Natural killer cell treated with Interleukin-12 subunit alpha and Interleukin-12 subunit beta and Interleukin-15 and Interleukin-18, amount 100 ng/mL, for 72 hours (primary cell): ENCODE measurements at places on chromosomes 6 and 20. TPM values are rescaled to one million over a fixed set of nuclear protein-coding genes. Genes with fewer than 3 reads are reported as not detected.

The NHLRC1 gene
- total RNA-seq: 0.25 TPM

The MLN gene
- total RNA-seq: not detected

DNA sequence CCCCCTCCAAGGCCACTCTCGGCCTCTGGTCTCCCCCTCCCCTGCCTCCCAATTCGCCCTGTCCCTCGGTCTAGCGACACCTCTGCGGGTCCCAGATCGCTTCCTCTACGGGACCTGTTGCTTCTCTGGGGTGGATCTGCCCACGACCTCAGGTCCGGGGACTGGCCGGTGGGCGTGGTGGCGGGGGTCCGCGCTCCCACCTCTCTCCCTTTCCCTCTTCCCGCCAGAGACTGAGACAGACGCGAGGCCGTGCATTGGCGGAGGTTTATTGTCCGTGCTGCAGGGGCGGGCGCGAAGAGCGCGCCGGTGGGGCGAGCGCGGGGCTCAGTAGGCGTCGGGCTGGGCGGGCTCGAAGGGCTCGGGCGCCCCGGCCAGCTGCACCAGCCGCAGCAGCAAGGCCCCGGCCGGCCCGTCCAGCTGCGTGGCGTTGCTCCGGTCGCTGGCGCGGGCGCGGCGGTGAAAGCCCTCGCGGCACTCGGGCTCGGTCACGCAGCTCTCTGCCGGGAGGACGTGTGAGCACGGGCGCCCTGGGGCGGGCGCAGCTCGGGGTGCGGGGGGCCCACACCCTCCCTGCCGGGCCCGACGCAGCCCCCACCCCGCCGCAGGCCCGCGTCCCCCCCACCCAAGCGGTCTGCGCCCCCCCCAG lies 2.1 kb downstream of the AVP start:
- no peaks in the 10 kb centered on the region for H3K36me3 ChIP-seq
- H3K4me3 ChIP-seq: peak overlapping the region; percentile 17
- H3K27me3 ChIP-seq: peaks cover 40% of the 10 kb centered on the region
- no peak for DNase-seq
- no peak overlapping the region for H3K27ac ChIP-seq
- peaks cover 5% of the 10 kb centered on the region for H3K4me1 ChIP-seq

GRCh38 chr6:21436625-21437024 lies 156.9 kb upstream of the SOX4 start:
- H3K4me3 ChIP-seq: peak overlapping the region; percentile 19
- peaks cover 32% of the 10 kb centered on the region for H3K4me1 ChIP-seq
- DNase-seq: no peak
- peak overlapping the region; percentile 36 for H3K27ac ChIP-seq

DNA sequence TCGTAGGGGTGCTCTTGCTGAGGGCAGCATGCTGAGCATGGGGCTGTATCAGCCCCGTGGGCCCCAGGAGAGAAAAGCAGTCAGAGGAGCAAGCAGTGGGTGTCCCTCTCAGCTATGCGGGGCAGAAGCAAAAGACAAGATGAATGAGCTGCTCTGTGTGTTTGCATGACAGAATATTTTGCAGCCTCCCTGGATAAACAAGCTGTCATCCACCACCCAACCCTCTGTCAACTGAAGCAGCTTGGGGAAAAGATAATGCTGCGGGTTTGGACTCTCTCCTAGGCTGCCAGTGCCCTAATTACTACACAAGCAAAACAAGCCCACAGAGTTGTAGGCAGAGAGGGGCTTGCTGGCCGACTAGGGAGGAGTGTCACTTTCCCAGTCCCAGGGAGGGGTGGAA lies 82.3 kb upstream of the PTPRT start:
- H3K36me3 ChIP-seq: no peaks in the 10 kb centered on the region
- peaks cover 11% of the 10 kb centered on the region for H3K27me3 ChIP-seq
- H3K27ac ChIP-seq: no peak overlapping the region
- no peak overlapping the region for H3K4me3 ChIP-seq
- no peak for DNase-seq

- H3K4me3 ChIP-seq: no peak overlapping the region
- H3K36me3 ChIP-seq: no peaks in the 10 kb centered on the region
- H3K4me1 ChIP-seq: peaks cover 10% of the 10 kb centered on the region
- DNase-seq: no peak
- no peak overlapping the region for H3K27ac ChIP-seq
These were observed 48.7 kb downstream of the NCOA7 start for GRCh38 chr6:125839471-125839870.

DNA sequence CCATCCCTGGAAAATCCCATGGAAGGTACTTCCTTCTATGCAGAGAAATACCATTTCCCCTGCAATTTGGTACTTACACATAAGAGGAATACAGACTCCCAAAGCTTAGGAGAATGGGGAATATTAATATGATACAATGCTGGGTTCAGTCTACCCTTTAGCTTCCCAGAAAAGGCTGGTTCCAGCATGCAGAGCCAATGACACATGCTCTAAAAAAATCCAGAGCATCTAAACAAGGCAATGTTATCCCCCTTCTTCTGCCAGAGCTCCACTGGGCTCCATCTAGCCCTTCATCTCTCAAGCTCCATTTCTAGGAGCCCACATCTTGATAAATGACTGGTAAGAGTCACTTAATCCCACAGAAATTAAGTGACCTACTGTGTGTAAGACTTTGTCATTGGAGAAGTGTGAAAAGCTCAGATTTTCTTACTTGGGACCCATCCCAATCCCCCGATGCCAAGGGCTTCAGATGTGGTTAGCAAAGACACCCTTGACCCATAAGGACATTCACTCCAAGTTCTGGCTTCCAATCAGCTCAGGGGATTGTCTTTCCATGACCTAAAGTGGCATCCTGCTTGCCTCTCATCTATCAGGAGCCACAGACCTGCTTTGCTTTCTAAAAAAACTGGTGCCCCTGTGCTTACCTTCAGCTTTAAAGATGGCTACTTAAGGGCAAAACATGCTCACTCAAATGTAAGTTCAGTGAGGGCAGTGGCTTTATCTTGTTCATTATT lies 137.5 kb downstream of the UNC5CL start:
- H3K27ac ChIP-seq: no peak overlapping the region
- H3K4me1 ChIP-seq: no peaks in the 10 kb centered on the region
- no peaks in the 10 kb centered on the region for H3K36me3 ChIP-seq
- DNase-seq: no peak
- peaks cover 41% of the 10 kb centered on the region for H3K27me3 ChIP-seq
